Tibial artery (tissue), 4 donors: ENCODE measurements at places on chromosomes 7 and 10.

DNA sequence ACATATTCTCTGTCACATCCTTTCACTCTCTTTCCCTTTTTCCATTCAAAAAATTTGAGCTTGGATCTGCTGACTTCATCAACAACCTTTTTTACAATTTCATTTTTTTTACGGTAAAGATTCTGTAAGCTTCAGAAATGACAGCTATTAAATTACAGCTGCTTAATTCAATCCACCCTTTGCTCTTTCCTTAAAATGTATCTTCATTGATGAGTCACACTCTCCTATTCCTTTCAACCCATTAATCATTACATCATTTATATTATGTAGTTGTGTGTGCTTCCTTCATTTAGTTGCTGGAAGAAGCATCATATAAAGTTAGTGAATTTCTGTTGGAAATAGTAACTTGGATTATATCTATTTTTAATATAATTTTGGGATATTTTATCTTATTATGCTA, 67.1 kb upstream of the MAGI2 start:
- H3K27ac ChIP-seq = no peak overlapping the region
- H3K4me1 ChIP-seq = no peaks in the 10 kb centered on the region
- no peak overlapping the region for H3K4me3 ChIP-seq

DNA sequence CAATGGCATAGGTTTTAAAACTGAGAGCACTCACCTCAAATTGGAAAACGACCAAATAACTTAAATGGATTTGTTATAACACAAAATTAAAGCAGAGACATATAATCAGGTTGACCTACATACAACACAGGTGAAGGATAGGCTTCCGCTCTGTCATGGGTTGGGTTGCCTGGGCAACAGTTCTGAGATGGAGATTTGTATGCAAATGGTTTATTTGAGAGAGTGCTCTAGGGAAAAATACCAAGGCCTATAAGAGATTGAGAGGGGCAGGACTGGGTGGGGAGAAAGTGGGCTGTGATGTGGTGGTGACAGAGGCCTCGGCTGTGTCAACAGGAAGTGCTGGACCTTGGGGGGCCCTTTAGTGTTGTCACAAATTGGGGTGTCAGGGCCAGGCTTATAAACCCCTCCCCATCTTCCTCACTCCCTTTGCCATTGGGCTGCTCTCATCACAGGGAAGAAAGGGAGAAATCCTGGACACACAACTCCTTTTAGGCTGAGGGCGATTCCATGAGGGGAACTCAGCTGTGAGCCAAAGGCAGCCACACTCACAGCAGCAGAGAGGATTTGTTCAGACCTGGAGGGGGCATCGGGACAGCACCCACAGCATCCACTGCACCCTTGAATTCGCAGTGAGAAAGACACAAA, 105.4 kb upstream of the LYZL1 start:
- H3K27ac ChIP-seq = no peak overlapping the region
- H3K27me3 ChIP-seq = no peaks in the 10 kb centered on the region
- no peaks in the 10 kb centered on the region for H3K4me1 ChIP-seq
- no peak overlapping the region for H3K4me3 ChIP-seq
- H3K36me3 ChIP-seq = no peaks in the 10 kb centered on the region

- no peaks in the 10 kb centered on the region for H3K27me3 ChIP-seq
- no peak overlapping the region for H3K27ac ChIP-seq
- no peak for DNase-seq
- H3K4me3 ChIP-seq = no peak overlapping the region
- H3K4me1 ChIP-seq = peaks cover 55% of the 10 kb centered on the region
- H3K36me3 ChIP-seq = no peaks in the 10 kb centered on the region
Measured at GRCh38 chr10:22629852-22630233, 84.5 kb downstream of the PIP4K2A start.

DNA sequence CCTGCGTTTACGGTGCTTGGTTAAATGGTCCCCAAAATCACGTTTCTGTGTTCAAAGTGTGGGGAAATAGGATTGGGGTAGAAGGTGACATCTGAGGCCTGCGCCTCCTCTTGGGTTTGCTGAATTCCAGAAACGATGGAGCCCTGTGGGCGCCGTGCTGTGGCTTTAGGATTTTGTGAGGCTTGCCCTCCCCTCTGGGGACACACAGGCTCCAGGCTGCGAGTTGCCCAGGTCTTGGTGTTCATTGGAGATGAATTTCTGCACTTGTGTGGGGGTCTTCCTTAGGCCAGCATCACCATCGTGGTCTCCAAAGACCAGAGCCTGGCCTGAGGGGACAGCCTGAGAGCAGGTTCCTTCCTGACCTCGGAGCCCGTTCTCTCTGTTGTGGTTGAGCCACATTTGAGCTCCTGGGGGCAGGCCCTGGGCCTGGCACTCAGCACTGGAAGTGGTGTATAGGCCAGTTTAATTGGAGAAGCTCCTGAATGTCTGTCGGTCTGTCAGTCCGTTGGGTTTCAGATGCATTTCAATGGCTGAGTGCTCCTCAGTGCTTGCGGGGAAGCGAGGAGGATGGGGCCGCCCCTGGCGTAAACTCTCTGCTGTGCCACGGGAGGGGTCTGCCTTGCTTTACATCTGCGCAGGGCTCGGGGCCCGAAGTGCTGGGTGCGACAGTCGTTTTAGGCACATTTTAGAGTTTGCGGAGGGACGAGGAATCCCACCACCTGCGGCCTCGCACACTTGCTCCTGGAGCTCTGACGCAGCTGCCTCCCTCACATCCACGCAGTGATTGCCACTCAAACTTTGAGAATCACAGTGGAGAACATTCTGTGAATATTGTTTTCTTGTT, 71.7 kb downstream of the DNAJB6 start:
- no peak for DNase-seq
- H3K27me3 ChIP-seq = no peaks in the 10 kb centered on the region
- H3K4me3 ChIP-seq = no peak overlapping the region
- H3K4me1 ChIP-seq = no peaks in the 10 kb centered on the region
- H3K27ac ChIP-seq = no peak overlapping the region

GRCh38 chr10:47277352-47278151, 22.4 kb upstream of the GDF10 start:
- no peaks in the 10 kb centered on the region for H3K27me3 ChIP-seq
- no peak overlapping the region for H3K4me3 ChIP-seq
- DNase-seq = no peak
- no peaks in the 10 kb centered on the region for H3K4me1 ChIP-seq

DNA sequence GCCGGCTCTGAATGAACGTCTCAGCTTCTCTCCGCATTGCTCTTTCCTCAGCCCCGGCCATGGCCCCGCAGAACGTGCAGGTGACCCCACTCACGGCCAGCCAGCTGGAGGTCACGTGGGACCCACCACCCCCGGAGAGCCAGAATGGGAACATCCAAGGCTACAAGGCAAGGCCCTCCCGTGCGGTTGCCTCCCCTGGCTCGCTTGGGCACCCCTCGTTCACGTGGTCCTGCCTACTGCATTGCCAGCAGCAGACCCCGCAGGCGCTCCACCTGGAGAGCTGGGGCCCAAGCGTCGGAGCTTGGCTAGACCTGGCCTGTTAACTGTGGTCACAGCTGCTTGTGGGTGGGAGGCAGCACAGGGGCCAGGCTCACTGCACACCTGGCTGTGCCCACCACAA, 476.3 kb upstream of the FOXK1 start:
- H3K4me3 ChIP-seq = no peak overlapping the region
- no peak overlapping the region for H3K27ac ChIP-seq
- H3K36me3 ChIP-seq = peaks cover 18% of the 10 kb centered on the region
- no peaks in the 10 kb centered on the region for H3K27me3 ChIP-seq
- H3K4me1 ChIP-seq = no peaks in the 10 kb centered on the region

DNA sequence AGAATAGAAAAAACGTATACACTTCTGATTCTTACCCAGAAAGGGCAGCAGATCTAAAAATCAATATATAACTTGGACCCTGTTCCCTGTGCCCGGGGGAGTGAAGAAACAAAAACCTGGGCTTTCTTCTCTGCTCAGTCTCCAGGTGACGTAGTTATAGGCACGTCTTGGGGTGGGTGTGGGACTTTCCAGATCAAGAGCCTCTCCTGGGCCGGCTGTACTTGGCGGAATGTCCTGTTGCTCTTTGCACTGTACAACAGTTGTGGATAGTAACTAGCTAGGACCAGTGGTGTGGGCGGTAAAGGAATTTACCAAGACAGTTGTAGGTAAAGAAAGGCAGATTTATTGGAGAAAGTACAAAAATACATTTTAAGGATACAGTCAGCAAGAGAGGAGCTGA, 40.4 kb upstream of the STEAP4 start:
- H3K27ac ChIP-seq = no peak overlapping the region
- no peaks in the 10 kb centered on the region for H3K36me3 ChIP-seq
- no peaks in the 10 kb centered on the region for H3K27me3 ChIP-seq
- H3K4me3 ChIP-seq = no peak overlapping the region
- H3K4me1 ChIP-seq = no peaks in the 10 kb centered on the region
- DNase-seq = no peak

- no peaks in the 10 kb centered on the region for H3K36me3 ChIP-seq
- no peak for DNase-seq
- no peak overlapping the region for H3K4me3 ChIP-seq
- no peaks in the 10 kb centered on the region for H3K27me3 ChIP-seq
- H3K4me1 ChIP-seq = no peaks in the 10 kb centered on the region
Measured at GRCh38 chr10:74433993-74434392, 283.0 kb downstream of the ADK start.
